ENCODE measurements at places on chromosomes 7 and 10.

GRCh38 chr10:122435212-122435827, 19.1 kb upstream of the ARMS2 start:
- no peak for DNase-seq

DNA sequence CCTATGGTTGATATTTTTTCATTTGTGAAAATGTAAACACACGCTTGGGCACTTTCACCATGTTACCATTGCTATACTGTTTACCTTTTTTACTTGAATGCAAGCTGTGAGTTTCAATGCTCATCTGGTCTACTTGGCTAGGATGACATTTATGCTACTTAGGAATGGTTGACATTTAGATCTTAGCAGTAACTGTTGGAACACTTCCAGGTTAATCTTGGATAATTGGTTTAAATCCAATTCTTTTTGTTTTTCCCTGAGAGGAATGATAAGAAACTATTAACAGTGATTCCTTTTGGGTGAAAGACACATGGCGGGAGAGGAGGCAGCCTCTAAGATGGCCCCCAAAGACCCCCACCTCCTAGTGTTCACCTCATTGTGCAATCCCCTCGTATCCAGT, 51.4 kb upstream of the AMPH start:
- no peak for DNase-seq

- DNase-seq, result no peak
These were observed 269.6 kb downstream of the SORCS3 start for GRCh38 chr10:104910712-104911111.

- DNase-seq, result no peak
These were observed 8.6 kb downstream of the BTBD16 start for GRCh38 chr10:122279725-122280141.

DNA sequence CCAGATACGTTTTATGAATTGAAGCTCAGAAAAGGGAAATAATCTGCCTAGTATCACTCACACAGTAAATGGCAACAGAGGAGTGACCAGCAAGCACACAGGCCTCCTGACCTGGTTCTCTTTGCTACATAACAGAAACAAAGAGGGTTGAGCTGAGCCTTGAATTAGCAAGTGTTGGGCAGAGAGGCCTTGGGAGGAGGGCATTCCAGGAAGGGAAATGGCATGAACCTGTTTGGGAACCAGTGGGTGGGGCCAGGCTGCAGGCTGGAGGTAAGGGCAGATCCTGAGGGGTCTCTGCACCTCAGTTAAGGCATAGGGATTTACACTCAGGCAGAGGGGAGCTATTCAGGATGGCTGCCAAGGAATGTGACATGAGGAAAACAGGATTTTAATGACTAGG, 24.8 kb upstream of the CYCS start:
- no peak for DNase-seq

- no peak for DNase-seq
These were observed 642 bp upstream of the PRKG1 start for GRCh38 chr10:51073453-51074237.
